Cerebellar cortex (tissue), 1 donor: ENCODE measurements at places on chromosomes 7 and 10.

DNA sequence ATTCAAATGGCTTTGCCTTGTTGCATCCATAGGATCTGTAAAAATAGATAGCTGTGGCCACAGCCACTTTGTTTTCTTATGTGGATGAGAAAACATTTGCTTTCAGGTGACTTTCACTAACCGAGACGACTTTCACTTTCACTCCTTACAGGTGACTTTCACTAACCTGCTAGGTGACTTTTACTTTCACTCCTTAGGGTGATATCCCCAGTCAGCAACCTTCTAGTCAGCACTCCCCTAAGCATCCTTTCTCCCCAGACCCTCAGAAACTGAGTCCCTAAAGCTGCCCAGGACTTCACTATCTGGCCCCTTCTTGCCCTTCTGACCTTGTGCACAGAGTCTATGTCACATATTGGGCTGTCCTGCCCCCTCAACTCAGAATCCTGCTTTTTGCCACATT, 177.5 kb downstream of the RELN start:
- no peak for DNase-seq

DNA sequence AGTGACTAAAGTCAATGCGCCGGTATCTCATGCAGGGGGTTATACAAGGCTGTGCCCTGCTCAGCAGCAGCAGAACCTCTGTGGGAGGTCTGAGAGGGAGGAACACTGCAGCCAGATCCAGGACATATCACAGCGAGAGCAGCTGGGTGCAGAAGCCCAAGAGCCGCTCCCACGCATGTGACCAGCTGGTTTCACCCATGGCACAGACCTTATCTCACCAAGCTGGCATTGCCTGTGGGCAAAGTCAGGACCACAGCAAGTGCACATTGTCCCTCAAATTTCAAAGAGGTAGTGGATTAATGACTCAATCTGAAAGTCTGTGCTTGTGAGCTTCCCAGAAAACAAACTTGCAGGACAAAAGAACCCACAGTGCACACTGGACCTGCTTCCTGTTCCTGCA, 31.6 kb upstream of the AKR1C1 start:
- DNase-seq: no peak

- no peak for DNase-seq
These were observed 1.9 kb downstream of the MRPS33 start for GRCh38 chr7:141012696-141013344.

DNA sequence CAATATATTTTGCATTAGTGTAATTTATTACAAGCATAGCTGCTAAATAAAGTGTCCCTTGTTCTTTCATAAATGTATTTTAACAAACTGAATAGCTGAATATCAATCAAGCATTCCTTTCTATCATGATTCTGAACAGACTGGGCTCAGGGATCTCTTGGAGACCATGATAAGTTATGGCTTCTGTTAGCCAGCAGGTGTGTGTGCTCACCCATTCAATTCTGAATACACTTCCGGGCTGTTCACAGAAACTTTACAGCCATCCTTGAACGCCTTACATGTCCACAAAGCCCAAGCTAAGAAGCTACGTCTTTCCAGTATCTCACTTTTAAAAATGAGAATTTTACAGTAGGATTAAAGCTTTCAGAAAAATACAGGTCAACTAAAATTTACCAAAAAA, 115.1 kb downstream of the SVIL start:
- DNase-seq: no peak

DNA sequence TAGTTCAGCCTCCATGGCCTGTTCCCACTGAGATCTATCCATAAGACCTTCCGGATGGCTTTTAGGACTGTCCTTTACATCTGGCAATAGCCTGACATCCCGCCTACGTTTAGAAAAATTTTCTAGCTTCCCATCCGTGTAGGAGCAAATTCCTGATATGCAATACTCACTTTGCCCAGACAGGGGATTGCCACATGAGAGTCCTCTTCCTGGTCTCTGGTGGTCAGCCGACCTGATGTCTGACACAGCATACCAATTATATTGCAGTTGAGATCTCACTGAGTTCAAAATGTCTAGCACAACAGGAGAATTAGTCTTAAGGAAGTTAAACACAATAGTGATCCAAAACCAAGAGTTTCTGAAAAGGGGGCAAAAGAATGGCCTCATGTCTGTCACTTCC, 9.4 kb upstream of the ETV1 start:
- no peak for DNase-seq

DNA sequence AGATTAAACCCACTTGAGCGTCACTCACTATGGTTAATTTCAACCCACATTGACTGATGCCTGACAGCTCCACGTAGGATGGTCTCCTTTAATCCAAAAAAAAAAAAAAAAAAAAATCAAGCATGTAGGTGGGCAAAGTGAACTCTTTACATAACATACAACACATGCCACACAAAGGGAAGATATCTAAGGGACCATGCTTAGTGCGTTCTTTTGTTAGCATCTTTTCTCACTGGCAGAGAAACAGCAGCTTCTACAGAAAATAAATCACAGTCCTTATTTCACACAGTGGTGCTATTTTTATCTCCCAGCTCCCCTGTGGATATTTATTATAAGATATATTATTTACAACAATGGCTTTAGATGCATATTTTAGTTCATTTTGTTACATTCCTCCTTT, 652.0 kb upstream of the CELF2 start:
- DNase-seq: no peak

DNA sequence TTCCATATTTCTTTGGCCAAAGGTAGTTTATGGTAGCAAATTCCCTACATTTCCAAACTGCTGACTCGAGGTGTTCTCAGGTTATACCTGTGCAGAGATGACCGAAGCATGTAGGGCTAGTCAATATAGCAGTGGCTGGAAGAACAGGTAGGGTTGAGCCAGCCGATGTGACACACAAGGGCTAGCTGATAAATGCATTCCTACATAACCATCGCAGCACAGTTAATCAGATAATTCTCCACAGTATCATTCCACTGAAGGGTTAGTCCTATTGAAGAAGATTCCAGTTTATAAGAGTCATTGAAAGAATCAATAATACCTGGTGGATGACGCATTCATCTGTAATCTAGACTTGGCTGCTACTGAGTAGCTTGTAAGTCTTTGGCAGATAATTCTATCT, 220.0 kb downstream of the KIF20B start:
- no peak for DNase-seq

DNA sequence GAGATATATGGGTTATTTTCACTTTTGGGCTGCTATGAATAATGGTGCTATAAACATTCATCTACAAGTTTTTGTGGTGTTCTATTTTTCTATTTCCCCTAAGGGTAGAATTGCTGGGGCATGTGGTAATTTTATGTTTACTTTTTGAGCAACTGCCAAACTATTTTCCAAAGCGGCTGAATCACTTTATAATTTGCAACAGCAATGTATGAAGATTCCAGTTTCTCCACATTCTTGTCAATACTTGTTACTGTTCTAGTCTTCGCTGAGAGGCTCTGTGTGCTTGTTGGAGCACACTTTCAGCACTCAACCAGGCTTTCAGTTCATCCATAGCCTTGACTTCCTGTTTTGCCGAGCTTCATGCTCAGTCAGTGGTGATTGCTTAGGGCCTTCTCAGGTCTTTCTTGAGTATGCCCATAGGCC, 39.0 kb downstream of the ADK start:
- no peak for DNase-seq

DNA sequence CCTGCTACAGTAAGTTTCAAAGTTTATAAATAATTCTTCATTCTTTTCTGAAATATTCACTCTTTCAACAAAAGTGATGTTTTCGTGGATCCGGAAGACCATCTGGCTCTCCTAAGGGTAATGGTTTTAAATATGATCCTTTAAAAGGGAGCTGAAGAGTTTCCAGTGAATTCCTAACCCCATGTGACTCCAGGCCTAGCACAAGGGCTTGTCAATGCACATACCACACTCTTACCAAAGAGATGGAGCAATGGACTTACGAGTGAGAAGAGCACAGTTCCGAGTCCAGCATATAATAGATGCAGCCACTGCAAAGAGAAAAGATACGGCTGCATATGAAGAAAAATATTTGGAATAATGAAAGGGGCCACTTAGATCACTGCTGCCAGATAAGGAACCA, 32.1 kb upstream of the GATAD1 start:
- no peak for DNase-seq

DNA sequence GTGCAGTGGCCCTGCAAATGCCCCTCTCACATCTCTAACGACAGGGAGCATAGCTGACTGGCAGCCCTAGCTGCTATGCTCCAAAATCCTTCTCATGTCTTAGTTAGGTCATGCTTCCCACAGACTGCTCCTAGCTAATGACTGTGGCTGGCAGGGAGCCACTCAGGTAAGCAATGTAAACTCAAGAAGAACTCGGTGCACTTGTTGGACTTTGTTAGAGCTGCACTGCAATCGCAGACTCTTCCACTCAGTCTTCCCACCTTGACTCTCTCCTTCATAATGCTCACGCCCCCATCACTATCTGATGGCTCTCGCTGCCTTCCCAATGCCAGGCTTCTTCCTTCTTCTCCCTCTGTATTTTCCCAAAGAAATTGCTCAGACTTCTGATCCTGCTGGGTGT, 24.0 kb downstream of the OR9A2 start:
- DNase-seq: no peak

DNA sequence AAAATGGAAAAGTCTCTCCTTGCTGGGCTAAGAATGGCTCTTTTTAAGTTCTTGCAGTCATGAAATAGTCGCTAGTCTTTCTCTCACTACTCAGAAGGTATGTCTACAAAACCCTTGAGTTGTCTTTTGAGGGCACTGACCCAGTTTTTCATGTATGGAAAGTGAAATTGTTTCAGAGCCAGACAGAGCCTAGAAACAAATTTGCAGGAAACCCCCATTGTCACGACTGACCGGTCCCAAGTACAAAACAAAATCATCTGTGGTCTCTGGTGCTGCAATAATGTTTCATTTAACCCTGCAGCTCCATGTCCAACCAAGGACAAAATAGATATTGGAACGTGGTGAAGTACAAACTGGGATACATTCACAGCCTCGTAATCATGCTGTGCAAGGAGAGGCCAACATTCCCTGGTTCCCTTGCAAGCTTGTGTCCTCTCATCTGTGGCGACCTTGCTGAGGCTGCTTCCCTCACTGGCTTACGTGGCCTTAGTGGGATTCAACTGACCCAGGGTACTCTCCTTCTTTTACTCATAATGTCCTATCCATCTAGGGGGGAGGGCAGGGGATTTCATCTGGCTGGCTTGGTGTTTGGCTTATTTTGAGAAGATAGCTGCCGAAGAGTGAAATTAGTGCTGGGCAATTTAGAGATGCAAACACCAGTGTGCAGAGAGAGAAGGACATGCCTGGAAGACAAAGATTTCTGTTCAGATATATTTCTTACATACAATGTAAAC, 172.5 kb downstream of the IPMK start:
- no peak for DNase-seq

- no peak for DNase-seq
These were observed 119.7 kb upstream of the TNRC18 start for GRCh38 chr7:5543361-5543760.

DNA sequence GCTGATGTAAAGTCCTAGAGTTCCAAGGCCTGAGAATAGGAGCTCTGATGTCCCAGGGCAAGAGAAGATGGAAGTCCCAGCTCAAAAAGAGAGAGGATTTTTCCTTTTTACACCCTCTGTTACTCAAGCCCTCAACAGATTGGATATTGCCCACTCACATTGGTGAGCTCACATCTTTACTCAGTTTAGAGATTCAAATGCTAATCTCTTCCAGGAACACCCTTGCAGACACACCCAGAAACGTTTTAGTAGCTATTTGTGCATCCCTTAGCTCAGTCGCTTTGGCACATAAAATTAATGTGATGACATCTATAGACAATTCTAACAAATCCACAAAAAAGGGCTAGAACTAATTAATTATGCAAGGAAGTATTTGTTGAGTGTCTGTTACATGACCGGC, 27.1 kb downstream of the ARMC3 start:
- DNase-seq: no peak

DNA sequence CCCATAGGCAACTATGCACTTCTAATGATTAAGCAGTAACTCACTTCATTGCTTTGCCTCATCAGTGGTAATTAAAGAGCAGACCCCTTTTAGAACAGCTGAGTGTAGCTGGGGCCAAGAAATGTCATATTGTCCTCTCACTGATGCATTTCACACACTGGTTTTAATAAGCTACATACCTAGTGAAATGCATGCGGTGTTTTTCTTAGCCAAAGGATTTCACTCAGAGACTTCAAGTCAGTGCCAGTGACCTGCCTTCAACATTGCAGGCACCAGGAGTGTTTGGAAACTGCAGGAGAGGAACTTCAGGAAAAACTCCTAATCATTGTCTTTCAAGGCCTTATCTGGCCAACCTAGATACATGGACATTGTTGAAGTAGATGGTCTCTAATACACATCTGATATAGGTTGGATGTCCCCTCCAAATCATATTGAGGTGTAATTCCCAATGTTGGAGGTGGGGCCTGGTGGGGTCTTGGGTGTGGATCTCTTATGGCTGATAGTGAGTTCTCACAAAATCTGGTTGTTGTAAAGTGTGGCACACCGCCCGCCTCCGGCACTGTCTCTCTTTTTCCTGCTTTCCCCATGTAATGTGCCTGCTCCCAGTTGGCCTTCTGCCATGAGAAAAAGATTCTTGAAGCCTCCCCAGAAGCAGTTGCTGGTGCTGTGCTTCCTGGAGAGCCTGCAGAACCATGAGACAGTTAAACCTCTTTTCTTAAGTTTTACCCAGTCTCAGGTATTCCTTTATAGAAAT, 252.7 kb upstream of the PLXDC2 start:
- DNase-seq: no peak

- no peak for DNase-seq
These were observed 43.6 kb downstream of the LHFPL3 start for GRCh38 chr7:104371980-104372357.

- no peak for DNase-seq
These were observed 4.1 kb downstream of the ERCC6 start for GRCh38 chr10:49534670-49535381.

GRCh38 chr10:32386623-32387260, 39.8 kb upstream of the EPC1 start:
- no peak for DNase-seq

DNA sequence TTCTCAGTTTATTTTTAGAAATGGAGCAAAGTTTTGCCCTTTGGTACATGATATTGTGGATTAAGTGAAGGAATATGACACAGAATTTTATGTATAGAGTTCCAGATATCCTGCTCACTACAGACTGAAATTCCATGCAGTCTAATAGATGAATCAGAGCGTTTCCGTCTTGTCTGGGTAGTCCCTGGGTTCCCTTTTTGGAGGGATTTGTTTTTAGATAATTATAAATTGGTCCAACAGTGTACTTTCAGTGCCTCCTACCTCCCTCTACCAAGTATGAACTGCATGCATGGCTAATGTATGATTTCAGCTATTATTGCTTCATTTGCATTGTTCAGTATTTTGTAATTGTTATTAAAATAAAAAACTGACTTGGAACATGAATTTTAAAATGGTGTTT, 74.4 kb downstream of the SEPTIN7 start:
- DNase-seq: no peak

DNA sequence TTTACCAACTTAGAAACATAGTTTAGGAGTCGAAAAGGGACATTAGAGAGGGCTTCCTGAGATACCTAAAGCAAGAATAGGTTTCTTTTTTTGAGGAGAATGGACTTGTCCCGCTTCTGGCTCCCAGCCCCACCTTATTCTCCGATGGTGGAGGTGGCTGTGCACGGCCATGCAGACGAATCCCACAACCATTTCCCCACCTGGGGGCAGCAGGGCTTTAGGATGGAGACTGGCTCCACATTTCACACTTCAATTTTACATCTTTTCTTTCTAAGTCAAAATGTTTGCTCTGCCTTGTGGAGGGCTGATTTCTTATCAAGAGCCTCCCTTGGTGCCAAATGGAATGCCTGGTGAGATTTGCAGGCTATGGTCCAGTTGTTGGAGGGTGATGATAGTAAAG, 118.5 kb downstream of the GLRX3 start:
- DNase-seq: no peak
